ENCODE measurements at places on chromosomes 4 and X.
A peak's percentile ranks its signal among the peaks of the same experiment; 100 is the strongest.

DNA sequence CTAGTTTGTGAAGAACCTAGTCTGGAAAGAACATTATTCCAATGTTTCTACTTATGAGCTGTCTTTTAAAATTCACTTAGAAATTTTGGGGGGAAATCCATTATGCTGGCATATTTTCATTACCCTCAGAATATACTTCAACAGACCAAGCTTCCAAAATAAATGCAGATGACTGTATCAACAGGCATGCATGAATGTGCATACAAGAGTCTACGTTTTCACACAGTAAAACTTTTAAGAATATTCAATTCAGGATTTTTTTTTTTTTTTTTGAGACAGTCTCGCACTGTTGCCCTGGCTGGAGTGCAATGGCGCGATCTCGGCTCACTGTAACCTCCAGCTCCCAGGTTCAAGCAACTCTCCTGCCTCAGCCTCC is 49.7 kb downstream of the ABCG2 start:
- DNase-seq, result no peak

DNA sequence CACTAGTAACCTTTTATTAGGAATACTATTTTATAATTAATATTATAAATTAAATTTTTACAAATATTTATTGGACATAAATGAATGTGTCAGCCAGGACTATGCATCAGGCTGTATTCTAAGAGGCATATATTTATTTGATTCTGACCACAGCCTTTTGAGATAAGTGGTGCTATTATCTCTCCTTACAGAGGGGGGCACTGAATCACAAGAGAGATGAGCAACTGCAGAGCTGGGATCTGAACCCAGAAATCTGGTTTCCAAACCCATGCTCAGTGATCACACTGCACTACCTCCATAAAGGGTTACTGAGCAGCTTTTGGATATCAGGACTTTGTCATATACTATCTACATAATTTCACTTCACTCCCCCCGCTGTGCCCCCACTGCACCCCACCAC is 322.0 kb downstream of the TMA16 start:
- DNase-seq, result no peak

GRCh38 chr4:32268863-32269262 is 1548.7 kb downstream of the PCDH7 start:
- DNase-seq, result no peak

- no peak for DNase-seq
These were observed 48.6 kb downstream of the RPGR start for GRCh38 chrX:38278682-38279081.

DNA sequence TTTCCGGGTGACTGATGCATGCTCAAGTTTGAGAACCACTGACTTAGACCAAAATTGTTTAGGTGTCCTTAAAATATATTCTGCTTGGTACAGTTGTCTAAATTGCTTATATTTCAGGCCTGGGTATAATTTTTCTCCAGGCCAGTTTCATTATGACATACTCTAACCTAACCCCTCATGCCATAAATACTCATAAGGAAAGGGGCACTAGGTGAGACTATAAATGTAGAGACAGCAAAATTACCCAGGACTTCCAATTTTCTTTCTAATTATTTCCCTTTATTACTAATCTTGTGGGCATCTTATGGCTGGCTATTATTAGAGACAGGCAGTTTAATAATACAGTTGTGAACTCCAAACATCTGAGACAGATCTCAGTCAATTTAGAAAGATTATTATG is 150.2 kb downstream of the RRAGB start:
- no peak for DNase-seq

GRCh38 chr4:2827874-2828751 is 15.5 kb upstream of the ADD1 start:
- DNase-seq, result no peak

GRCh38 chrX:153539171-153539978 is 21.9 kb downstream of the ATP2B3 start:
- peak; percentile 36 for DNase-seq

- no peak for DNase-seq
These were observed 1396.9 kb upstream of the IGFBP7 start for GRCh38 chr4:58507079-58507478.

GRCh38 chr4:148017801-148018200 is 285.9 kb downstream of the ARHGAP10 start:
- no peak for DNase-seq

DNA sequence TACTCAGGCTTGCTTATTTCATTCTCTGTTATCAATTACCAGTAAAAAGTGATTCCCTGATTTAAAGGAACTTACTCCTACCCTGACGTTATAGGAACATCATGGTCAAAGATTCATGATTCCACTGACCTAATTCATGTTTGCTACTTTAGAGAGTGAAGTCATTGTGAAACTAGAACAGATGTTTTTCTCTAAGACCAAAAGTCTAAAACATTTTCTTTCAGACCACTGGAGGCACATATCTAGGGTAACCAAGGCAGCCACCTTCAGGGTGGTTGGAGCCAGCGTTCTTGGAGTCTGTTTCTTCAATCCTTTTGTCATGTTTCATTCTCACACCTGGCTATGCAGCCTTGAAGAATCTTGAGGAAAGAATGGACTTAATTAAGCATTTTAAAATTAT is 77.8 kb downstream of the GALNTL6 start:
- DNase-seq, result no peak

GRCh38 chr4:14943749-14944148 is 58.5 kb upstream of the CPEB2 start:
- no peak for DNase-seq

DNA sequence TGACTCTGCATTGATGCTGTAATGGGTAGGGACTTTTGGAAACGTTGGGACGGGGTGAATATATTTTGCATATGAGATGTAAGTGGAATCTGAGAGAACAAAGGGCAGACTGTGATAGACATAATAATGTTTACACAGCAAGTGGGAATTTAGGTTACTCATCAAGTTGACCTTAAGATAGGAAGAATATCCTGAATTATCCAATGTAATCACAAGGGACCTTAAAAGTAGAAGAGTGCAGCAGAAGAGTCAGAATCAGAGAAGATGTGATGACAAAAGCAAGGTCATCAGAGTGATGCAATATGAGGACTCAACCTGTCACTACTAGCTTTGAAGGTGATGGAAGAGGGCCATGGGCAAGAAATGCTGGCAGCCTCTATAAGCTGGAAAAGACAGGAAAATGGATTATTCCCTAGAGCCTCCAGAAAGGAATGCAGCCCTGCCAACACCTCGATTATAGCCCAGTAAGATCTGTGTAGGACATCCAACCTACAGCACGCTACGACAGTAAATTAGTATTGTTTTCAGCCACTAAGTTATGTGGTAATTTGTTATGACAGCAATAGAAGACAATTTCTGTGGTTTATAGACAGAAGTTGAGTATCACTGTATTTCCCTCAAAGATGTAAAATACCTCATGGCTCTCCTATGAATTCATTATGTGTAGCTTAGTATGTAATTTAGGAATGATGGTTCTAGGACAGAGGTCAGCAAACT is 26.4 kb downstream of the MORC4 start:
- DNase-seq, result no peak

DNA sequence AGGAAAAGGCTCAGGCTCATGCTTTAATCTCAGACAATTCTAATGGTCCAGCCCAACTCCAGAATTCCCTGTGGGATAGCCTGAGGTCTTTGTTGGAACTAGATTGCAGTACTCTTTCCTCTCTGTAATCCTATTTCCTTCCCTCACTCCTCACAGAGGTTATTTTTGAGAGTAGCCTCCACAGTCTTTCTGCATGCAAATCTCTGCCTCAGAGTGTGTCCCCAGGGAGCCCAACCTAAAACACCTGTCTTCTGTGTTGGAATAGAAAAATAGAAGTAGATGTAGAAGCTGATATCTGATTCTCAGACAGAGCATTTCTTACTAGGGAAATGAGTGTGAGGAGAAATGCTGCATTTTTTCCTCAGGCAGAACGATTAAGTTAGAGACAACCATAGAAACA is 915.5 kb upstream of the EPHA5 start:
- no peak for DNase-seq

DNA sequence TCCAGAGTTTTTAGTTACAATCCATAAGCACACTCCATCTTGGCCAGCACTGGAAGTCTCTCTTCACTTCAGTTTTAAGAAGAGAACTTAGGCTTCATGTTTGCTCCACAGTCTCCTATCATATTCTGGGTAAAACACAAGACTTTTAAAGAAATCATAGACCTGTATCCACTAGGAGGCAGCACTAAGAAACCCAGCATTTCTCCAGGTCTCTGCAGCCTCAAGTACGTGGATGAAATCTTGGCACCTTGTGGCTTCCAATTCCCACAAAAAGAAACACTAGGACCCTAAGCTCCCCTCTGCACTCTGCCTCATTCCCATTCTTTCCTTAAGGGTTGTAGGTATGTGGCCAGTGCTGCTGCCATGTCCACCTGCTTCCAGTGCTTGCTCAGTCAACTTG is 367.3 kb upstream of the CASK start:
- no peak for DNase-seq

DNA sequence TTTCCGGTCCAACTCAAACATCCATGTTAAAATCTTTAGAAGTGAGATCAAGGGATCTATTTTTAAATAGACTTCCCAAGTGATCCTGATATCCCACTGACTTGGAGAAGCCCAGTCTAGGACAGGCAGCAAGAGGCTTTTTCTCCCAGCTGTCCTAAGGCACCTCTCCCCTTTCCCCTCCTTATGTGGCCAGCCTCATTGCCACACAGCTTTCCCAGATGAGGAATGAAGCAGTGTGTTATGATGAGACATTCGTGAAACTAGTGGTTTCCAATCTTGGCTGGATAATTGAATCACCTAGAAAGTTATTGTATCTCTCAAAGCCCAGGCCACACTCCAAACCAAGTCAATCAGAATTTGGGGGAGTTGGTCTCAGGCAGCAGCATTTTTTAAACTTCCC is 16.8 kb upstream of the HSD17B13 start:
- no peak for DNase-seq

DNA sequence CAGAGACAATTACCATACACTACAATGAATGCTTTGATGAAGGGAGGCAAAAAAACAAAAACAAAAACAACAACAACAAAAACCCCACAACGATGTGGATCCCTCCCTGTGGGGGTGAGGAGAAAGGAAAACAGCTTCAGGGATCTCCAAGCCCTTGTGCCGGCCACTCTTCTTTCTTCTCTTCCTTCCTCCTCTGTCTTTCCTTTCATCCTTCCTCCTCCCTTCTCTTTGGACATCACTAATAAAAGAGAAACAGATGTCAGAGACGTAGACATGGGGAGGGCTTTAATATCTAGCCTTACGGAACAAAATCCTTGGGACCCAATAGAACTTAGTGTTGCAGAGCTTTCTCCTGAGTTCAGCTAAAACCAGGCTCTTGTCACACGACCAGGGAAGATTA is 18.8 kb upstream of the STX18 start:
- DNase-seq, result no peak

- no peak for DNase-seq
These were observed 10.4 kb downstream of the SMPX start for GRCh38 chrX:21747558-21747957.

DNA sequence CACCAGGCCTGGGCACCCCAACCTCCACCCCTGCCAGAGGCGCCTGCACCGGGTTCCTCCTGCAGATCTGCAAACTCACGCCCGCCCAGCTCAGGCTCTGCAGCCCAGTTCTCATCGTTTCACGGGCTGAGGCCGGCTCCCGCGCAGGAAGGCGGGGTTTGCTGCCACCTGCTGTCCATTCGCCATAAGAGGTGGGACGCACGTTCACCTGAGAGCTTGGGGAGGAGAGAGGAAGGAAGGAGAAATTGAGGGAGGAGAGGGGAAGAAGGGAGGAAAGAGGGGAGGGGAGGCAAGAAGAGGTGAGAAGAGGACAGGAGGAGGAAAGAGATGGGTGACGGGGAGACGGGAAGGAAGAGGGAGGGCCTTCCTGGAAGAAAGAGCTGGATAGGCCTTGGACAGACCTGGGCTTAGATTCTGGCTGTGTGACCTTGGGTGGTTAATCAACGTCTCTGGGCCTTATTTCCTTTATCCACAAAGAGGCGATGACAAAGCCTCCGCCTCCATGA is 114.5 kb downstream of the ADRA2C start:
- peak; percentile 64 for DNase-seq

GRCh38 chrX:140354431-140355120 is 150.3 kb downstream of the SOX3 start:
- DNase-seq, result no peak

GRCh38 chr4:158903079-158903456 is 134.2 kb downstream of the FNIP2 start:
- DNase-seq, result no peak

GRCh38 chrX:45322382-45322781 is 121.7 kb upstream of the DIPK2B start:
- DNase-seq, result no peak

Measured in stimulated activated CD8-positive, alpha-beta memory T cell treated with anti-CD3 and anti-CD28 coated beads, Interleukin-4, amount 100 ng/mL, for 24 hours (primary cell).